Activated CD8-positive, alpha-beta memory T cell treated with anti-CD3 and anti-CD28 coated beads for 1 hour (primary cell): ENCODE measurements at places on chromosomes 7 and 10.

GRCh38 chr7:46745707-46746090 lies 824.6 kb upstream of the IGFBP3 start:
- DNase-seq = no peak

DNA sequence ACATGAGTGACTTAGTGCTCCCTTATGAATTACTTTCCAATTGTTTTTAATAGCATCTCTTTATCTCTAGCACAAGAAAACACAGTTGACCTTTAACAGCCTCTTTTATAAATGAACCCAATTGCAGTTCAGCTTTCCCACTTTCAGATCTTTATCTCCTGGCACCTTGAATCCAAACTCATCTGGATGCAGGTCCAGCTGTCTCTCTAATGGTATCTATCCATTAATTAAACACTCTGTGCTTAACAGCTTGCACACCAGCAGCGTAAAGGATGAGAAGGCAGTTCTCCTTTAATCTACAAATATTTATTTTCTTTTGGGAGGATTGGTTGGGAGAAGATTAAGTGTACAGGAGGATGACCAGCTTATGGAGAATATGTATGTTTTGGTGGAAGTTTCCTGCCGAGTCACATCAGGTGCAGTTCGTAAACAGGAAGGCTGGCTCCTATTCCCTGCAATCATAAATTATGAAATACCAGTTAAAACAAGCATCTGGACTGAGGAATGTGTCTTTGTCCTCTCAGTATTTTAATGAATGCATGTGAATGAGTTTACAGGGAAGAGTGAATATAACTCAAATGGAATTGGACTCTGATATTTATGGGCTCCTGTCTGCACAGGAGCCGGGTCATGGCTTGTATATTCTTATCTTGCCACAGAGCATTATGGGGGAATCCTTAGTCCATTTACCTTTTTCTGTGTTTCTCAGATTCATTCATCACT lies 232.7 kb downstream of the PHF14 start:
- no peak for DNase-seq

GRCh38 chr10:114402871-114403540 lies 1.3 kb downstream of the AFAP1L2 start:
- no peak for DNase-seq

DNA sequence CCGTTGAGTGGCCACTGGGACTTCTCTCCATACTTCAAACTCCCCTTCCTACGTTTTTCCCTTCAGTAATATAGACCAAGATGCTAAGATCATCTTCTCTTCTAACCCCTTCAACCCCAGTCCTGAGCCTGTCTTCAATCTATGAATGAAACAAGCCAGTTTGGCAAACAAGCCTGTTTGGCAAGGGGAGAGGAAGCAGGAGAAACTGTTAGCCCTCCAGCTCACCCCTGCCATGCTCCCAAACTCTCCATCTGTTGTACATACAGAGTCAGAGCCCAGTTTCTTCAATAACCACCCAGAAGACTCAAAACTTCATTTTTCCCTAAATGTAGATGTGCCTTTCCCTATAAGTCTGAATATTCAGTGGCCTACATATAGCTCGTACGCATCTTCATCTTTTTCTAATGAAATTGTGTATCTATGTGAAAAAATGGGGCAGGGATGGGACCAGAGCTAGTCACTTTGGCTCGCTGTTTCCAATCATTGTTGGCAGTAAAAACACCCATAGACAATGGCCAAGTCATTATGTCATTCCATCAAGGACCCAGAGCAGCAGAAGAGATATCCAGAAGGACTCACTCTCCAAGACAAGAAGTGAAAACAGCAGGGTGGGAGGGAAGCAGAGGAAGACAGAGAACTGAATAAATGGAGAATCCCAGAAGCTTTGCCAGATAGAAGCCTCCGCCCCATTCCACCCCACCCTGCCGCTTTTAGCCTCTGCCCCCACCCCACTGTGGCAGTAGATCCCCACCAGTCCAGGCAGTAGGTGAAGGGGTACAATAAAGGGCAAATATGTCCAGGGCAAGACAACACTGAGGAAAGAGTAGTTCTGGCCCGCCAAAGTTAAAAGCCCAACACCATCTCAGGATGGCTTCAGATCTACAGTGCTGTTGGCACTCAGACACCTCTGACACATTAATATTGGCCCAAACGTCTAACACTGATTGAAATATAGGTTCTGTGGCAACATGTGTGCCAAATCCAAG lies 87.3 kb downstream of the DOCK4 start:
- DNase-seq = no peak

DNA sequence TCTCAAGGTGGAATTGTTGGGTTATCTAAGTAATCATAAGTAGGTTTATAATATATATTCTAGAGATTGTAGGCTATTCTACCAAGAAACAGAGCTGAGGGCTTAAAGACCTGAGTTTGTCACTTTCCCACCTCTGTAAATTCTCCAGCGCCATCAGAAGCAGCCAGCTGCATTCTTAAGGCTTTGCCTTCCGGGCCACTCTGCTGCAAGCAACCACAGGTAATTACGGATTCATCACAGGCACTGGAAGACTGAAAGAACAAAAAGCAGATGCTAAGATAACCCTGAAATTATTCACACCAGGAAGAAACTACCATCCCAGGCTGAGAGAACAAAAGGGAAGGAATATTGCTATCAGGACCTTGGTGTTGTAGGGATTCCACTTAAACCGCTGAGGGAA lies 137.8 kb upstream of the JCAD start:
- DNase-seq = no peak

- no peak for DNase-seq
Measured at GRCh38 chr7:84647797-84648757, 453.5 kb upstream of the SEMA3A start.

DNA sequence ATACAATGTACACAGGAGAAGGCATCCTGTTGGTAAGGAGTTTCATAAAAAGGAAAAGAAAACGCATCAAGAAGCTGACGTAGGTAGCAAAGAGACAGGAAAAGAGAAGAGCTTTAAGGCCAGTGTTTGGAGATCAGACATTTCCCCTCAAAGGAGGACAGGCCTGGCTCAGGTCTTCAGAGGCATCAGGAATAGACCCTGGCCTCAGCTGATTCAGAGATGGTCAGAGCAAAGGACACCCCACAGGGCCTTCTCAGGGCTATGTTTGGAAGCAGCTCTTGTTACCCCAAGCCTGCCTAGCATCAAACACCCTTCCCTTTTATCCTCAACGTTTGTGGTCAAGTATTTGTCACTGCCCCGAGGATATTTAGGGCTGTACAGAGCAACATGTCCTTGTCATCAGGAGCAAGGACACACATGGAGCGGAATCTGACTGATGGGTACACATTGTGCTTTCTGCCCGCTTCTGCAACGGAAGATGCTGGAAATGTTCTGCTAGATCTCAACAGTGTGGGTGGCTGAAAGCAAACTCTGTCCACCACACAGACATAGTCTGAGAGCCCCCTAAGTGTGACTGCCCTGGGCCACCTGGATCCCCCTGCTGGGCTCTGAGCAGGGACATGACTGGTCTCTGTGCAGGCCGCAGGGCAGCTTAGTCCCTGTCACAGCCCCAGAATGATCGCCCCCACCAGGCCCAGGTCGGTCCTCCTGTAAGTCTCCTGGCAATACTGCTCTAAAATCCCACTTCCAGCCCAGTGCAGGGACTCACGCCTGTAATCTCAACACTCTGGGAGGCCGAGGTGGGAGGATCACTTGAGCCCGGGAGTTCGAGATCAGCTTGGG lies 1.0 kb upstream of the ZDHHC4 start:
- no peak for DNase-seq

DNA sequence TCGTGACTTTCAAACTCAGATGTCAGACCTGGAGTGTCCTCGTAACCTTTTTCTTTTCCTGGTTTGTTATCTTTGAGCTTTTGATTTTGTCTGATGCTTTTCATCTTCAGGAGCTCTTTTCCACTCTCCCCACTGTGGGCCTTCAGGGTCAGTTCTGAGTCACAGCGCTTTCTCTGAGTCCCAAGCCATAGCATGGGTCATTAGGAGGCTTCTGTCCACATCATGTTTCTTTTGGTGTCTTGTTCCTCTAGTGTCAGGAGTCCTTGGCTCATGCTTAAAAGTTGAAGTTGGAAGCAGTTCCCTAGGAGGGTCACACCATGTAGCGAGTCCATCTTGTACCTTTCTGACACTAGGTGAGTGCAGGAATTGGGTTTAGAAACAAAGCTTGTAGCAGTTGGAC lies 40.3 kb downstream of the DAGLB start:
- DNase-seq = no peak

- no peak for DNase-seq
Measured at GRCh38 chr10:114508376-114508775, 104.1 kb upstream of the AFAP1L2 start.

GRCh38 chr7:25272265-25272664 lies 44.0 kb upstream of the NPVF start:
- no peak for DNase-seq

GRCh38 chr10:7787150-7787856 lies 490 bp downstream of the KIN start:
- DNase-seq = no peak

GRCh38 chr7:132118641-132119040 lies 457.6 kb downstream of the PLXNA4 start:
- no peak for DNase-seq

- DNase-seq = peak; percentile 60
Measured at GRCh38 chr7:100694098-100694745, at the start of gene GIGYF1. Gene GIGYF1, minus strand, starts transcription at chr7:100694250. Its CDS starts 6,012 bp downstream, at chr7:100688238.

DNA sequence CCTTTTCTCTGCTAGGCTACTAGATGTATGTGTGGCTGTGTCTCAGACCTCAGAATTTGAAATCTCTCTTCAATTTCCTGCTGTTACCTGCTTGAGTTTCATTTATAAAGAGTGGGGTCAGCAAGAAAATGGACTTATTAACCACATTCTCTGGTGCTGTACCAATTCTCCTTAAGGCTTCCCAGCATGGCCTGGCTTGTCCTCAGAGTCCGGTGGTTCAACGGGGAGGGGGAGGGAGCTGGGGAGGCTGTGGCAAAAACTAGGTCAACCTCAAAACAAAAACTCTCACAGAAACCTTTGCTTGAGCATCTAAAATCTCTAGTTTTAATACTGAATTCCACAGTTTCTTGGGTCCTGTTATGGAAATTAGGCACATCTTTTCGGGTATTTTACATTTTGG lies 389.1 kb upstream of the COBL start:
- DNase-seq = no peak

DNA sequence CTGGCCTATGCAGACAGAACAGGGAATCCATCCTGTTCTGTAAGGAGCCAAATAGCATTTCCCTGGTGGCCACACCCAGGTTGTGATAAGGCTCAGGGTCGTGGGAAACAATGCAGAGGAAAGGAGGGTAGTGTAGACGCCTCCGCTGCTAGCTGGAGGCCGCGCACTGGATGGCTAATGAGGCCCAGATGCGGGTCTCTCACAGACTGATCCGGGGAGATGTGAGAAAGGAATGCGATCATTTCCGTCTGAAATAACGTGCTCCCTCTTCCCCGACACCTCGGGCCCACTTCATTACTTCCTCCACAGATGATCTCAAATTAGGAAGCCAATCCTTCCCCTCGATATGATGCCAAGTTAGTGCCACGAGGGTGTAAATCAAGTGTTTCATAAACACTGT lies 203.3 kb downstream of the TAX1BP1 start:
- DNase-seq = no peak

- no peak for DNase-seq
Measured at GRCh38 chr10:436911-437665, 252.4 kb downstream of the DIP2C start.

DNA sequence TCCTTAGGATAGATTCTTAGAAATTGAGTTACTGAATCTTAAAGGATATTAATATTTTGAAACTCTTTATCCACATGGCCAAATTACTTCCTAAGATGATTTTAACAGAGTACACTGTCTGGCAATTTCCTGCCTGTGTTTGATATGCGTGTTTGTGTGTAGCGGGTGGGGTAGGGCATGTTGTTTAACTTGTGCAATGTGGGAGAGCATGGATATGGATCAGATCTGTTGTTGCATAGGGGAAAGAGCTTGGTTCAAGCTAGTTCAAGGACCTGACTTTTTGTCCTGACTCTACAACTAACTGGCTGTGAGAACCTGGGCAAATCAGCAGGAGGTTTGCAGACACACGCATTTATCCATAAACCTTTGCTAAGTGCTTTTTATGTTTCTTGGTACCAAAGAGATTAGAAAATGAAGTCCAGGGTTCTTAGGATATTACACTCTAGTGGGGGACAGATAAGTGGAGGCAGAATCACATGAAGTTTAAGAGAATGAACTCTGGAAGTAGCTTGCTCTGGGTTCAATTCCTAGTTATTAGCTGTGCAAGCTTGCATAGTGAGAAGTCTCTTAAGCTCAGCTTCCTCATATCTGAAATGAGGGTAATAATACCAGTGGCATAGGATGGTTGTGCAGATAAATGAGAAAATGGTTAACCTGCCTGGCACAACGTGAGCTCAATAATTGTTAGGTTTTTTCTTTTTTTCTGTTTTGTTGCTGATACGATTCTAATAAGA lies 96.3 kb upstream of the PRR15 start:
- no peak for DNase-seq

DNA sequence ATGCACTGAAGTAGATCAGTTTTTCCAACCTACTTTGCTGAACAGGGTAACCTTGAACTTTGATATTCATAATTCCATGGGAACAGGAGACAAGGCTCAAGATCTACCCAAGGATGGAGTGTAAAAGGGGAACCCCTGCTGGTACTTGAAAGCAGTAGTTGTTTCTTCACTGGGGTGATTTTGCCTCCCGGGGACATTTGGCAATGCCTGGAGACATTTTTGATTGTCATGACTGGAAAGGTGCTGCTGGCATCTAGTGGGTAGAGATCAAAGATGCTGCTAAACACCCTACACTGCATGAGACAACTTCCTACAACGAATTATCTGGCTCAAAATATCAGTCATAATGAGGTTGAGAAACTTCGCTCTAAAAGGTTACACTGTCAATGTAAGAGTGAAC lies 214.8 kb upstream of the CTBP2 start:
- no peak for DNase-seq

DNA sequence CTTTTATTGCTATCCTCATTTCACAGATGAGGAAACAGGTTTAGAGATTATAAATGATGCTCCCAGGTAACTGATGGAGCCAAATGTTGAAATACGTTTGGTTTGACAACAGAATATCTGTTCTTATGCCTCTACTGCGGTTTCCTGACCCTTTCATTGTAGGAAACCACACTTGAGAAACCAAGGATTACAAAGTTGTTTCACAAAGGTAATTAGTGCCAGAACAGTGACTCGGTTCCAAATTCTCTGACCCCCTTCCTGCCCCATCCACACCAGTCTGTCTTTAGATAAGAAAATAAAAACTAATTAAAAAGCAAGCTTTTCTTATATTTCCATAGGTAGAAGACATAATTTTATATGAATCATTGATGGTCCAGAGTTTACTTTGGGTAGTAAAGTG lies 393.7 kb upstream of the MBL2 start:
- no peak for DNase-seq
